ENCODE measurements at places on chromosomes 1 and 21. TPM values are rescaled to one million over a fixed set of nuclear protein-coding genes. Genes with fewer than 3 reads are reported as not detected.

The PROK1 gene
- not detected for total RNA-seq

The SSBP3 gene
- 43.6 TPM for total RNA-seq

The ETNK2 gene
- 15.3 TPM for total RNA-seq

The GNG12 gene
- 118 TPM for total RNA-seq

The ELF3 gene
- 2.9 TPM for total RNA-seq

The GPR153 gene
- total RNA-seq = 8.3 TPM

- DNase-seq = no peak
These were observed 22.9 kb downstream of the NIPAL3 start for GRCh38 chr1:24438423-24438901.

DNA sequence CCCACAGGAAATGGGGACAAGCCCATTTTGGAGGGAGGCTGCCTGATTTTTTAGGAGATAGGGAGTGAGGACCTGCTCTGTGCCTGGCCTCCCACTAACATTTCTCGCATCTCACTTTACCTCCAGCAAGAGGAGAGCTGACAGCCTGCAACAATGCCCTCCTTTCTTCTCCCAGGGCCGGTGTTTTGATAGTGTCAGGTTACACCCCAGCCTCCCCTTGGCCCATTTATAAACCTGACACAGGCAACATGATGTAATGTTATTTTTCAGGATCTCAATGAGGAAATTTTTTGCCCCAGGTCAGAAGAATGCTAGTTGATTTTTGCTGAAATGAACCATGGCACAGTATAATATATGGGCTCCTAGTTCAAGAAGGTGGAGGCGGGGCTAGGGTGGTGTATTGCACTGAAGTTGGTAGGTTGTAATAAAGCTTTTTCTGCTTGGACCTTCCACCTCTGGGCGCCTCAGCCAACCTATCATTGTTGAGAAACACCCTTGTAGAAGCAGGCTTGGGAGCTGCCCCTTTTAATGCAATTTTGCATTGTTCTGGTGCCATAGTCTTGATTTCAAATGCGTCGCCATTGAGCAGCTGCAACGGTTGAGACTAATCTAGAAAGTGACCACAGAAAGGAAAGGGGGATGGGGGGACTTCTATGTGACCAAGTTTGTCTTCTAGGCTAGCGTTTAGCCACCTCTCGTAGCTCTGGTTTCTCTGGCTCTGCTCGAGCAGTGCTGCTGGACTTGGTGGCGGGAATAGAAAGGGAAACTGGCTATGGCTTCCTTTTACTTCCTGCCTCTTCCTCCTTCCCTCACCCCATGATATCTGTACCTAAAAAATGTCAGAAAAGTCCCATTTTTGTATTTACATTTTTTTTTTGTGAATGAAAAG lies 53.0 kb downstream of the PBX1 start:
- no peak for DNase-seq

GRCh38 chr1:19988267-19989006 lies 9.0 kb upstream of the PLA2G2A start:
- no peak for DNase-seq

- no peak for DNase-seq
These were observed 48.0 kb upstream of the COG2 start for GRCh38 chr1:230594214-230594773.

- no peak for DNase-seq
These were observed 1.8 kb downstream of the VANGL2 start for GRCh38 chr1:160402001-160402795.

- no peak for DNase-seq
These were observed 257.0 kb downstream of the GRIK1 start for GRCh38 chr21:29682800-29683199.

DNA sequence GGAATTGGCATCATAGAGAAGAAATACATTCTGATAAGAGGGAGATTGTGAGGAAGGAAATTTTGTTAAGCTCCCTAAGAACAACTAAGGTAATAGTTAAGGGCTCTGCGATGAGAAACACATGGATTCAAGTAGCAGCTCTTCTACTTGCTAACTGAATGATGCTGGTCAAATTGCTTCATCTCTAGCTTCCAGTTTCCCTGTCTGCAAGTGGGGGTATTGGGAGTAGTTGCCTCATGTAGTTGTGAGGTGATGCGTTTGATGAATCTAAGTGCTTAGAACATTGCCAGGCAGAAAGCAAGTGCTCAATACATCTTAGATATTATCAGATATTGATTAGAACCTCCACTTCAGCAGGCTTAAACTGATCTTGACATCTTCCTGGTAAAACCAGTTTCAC lies 84.8 kb downstream of the CD58 start:
- DNase-seq = no peak

DNA sequence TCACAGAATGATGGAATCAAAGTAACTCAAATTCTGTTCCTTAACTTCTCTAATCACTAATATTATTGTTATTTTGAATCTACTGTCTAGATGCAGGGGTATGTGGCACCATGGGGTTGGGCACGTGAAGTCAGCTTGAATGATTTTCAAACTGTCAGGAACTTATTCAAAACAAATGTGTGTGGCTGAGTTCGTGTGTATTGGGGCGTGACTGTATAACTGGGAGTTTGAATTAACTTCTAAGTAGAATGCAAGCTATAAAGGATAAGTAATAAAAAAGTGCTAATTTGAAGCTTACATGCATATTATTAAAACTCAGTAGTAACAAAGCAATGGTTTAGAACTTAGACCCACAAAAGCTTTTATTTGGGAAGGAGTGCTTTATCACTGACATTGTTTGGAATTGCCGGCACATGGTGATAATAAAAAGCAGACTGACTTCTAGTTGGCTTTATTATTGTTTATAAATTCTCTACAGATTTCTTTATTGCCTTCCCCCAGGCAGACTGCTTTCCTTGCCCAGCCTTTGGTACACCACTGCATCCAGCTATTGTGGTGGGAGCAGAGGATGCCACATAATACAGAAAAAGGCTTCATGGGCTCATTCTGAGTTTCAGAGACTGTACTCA lies 84.3 kb downstream of the TENT5C start:
- peak; percentile 31 for DNase-seq

GRCh38 chr1:37453647-37454046 lies 20.7 kb upstream of the ZC3H12A start:
- no peak for DNase-seq

DNA sequence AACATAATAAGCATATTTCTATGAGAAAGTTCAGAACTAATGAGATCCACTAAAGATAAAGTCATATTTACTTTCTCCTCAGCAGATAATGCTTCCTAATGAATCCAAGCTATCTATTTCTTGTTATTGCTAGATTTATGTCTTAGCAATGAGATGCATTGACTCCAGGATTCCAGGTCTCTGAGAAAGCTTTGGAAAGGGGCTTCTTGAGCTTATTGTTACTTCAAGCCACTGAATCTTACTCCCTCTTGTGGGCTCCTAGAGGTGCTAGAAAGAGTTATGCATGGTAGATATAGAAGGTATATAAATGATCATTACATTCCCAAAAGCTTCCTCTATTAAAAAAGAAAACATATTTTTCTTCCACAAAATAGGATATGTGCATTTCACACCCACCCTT lies 246.4 kb upstream of the ADAMTS5 start:
- DNase-seq = no peak

GRCh38 chr1:241837901-241838300 lies 10.1 kb upstream of the EXO1 start:
- no peak for DNase-seq

- no peak for DNase-seq
These were observed 54.6 kb upstream of the BOLA1 start for GRCh38 chr1:149844650-149845255.

GRCh38 chr1:3380469-3380868 lies 74.0 kb upstream of the ARHGEF16 start:
- no peak for DNase-seq

DNA sequence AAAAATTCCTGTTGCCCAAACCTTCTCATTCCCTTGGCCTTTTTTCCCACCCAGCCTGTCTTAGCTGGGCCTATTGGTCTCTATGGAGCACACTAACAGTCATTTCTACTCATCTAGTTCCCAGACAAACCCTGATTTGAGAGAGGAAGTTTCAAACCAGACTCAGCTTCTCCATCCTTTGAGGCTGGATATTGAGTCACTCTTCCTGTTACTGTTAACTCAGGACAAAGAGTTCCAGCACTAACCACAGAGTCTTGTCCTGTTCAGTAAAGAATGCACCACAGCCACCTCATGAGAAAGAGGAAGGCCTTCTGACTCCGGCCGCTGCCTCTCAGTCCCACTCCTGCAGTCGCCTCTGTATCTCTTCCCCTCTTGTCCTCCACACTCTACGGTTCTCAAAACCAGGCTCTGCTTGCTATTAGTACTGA lies 137.8 kb downstream of the PTPRC start:
- DNase-seq = no peak

GRCh38 chr1:167476061-167476460 lies 42.3 kb downstream of the CD247 start:
- DNase-seq = no peak

DNA sequence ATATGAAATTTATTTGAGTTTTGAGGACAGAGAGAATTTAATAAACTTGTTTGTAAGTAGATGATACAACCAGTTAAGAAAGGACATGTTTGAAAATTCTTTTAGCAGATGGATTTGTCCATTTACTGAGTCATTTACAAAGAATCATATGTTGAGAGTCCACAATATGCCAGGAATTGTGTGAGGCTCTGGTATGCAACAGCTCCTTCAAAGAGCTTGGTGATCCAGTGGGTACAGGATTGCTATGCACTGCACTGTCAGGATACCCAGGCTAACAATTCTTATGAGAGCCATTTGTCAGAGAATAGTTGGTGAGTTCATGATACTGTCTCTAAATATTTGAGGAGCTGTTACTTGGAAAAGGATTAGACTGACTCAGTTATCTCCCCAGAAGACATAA lies 11.0 kb downstream of the DNM3 start:
- DNase-seq = no peak

DNA sequence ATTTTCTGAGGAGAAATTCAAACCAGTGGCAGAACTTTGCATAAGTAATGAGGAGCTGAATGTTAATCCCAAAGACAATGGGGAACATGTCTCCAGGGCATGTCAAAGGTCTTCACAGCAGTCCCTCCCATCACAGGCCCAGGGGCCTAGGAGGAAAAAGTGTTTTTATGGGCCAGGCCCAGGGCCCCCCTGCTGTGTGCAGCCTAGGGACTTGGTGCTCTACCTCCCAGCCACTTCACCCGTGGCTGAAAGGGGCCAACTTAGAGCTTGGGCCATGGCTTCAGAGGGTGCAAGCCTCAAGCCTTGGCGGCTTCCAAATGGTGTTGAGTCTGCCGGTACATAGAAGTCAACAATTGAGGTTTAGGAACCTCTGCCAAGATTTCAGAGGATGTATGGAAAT lies 854.0 kb downstream of the LRRIQ3 start:
- no peak for DNase-seq

GRCh38 chr1:5976726-5977493 lies 15.3 kb downstream of the NPHP4 start:
- no peak for DNase-seq

- no peak for DNase-seq
These were observed 93.0 kb downstream of the CLIC6 start for GRCh38 chr21:34761758-34762330.

- DNase-seq = peak; percentile 98
These were observed at the start of gene PBXIP1 for GRCh38 chr1:154955718-154956543. TSS of gene PBXIP1 (minus strand) at chr1:154956099. CDS start at chr1:154953721, 2,378 bp downstream.

Measured in esophagus muscularis mucosa (tissue), 4 donors.